ENCODE measurements at places on chromosomes 6 and 20.

GRCh38 chr20:37464611-37465010 is 56.4 kb upstream of the NNAT start:
- no peak for DNase-seq

GRCh38 chr6:1910621-1911407 is 301.1 kb downstream of the FOXC1 start:
- DNase-seq, result no peak

- no peak for DNase-seq
These were observed 141.6 kb upstream of the DTNBP1 start for GRCh38 chr6:15804164-15805154.

DNA sequence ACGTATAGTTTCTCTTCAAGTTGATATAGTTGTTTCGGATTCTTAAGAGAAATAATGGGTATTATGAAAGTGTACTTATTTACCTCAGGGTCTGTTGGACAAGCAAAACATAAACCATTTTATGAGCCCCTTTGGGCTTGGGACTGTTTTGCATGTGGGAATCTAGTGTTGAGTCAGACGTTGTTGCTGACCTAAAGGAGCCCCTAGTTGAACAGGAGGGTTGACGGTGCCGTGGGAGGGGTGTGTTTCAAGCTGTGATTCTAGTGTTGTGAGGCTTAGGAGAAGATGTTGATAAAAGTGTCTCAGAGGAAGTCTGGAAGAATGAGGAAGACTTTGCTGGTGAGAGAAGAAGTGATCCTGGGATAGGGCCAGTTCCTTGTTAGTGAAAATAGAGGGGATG is 140.0 kb downstream of the ARID1B start:
- DNase-seq, result no peak

DNA sequence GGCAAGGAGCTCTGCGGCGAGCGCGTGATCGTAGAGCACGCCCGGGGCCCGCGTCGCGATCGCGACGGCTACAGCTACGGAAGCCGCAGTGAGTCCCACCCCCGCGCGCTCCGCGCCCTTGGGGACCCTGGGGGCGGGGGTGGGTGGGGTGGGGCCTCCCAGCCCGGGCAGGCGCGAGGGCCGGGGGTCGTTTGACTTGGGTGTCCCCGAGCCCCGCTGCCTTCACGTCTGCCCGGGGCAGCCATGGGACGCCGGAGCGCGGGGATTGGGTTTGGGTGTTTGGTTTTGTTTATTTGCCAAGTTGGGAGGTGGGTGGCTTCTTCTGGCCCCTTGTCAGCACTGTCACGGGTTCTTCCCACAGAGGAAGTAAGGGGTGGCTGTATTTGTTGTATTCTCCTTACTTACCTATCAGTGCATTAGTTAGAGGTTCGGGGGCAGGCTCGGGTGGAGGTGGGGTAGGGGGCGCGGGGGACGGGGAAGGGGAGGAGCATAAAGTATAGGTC is 777 bp downstream of the SRSF6 start:
- no peak for DNase-seq

DNA sequence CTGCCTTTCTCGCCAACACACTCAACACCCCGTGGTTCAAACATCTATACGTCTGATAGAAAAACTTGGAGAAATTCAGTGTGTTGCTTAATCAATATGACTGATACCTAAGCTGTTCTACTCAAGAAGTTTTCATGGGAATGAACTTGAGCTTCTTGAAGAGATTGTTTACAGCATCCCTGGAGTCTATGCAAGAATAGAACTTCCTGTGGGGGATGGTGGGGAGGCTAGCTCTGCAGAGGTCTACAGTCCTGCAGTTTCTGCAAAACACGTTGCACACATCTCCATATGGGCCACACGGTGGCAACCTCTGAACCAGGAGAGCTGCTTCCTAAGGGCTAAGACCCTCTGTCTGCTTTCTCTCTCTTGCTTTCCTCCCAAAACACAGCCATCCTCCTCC is 32.7 kb upstream of the FANCE start:
- DNase-seq, result no peak

GRCh38 chr6:160000280-160000704 is 31.4 kb downstream of the IGF2R start:
- DNase-seq, result no peak

DNA sequence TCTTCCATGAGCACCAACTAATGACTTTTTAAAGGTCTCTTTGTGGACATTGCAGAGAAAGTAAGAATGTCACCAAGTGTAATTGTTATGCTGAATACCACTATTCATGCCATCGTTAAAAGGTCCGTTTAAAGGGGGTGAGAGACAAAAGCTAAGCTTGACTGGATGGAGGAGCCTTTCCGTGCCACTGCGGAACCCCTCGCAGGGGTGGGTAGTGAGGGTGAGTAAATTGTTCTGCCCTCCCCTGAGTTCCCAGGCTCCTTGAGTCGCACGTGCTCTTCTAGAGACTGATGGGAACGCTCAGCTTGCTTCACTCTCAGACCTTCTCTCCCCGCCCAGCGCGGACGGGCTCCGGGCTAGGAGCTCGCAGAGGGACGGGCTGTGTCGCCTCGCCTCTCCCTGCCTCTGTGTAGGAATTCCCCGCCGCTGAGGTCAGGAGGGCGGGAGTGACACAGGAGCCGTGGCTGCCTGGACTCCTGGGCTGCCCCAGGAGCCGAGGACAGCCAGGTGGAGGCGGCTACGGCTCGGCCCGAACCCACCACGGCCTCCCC is 314.8 kb upstream of the QKI start:
- DNase-seq, result no peak

DNA sequence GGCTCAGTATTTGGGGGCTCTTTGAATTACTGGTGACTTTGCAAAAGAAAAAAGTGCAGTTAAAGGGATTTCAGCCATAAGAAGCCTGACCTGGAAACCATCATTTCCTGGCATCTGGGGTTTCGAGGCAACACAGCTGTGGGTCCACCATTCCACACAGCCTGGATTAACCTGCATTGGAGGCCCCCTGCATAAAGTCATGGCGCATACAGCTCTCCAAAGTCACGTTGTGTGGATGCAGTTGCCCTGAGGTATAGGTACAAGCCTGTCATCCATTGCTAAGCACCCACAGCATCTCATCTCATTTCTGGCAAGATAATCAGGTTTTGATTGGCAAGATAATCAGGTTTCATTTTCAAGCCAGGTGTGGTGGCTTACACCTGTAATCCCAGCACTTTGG is 54.5 kb upstream of the TAGAP start:
- no peak for DNase-seq

GRCh38 chr6:28607990-28608389 is 82.3 kb downstream of the GPX5 start:
- no peak for DNase-seq

DNA sequence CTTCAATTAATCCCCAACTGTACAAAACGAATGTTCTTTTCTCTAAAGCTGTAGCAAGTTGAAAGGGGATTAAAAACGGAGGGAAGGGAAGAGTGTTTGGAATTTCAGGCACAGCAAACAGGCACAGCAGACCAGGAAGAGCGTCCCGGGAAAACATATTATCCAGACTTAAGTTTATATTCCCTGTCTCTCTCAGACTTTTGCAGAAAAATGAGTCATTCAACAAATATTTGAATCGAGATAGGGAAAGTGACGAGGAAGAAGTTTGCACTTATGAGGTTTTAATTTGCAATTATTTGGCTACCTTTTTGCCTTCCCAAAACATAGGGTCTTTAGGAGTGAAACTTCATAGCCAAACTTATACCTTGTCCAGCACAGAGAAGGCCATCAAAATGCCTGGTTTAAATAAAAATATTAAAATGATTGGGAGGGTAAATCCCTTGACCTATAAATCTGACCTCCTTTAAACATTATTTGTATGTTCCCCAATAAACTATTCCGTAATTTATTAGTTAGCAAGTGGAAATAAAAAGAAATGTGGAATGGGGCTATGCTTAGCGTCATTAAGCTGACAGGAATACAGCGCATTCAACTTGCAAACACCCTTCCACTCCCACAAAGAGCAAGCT is 16.0 kb downstream of the HFE start:
- no peak for DNase-seq

DNA sequence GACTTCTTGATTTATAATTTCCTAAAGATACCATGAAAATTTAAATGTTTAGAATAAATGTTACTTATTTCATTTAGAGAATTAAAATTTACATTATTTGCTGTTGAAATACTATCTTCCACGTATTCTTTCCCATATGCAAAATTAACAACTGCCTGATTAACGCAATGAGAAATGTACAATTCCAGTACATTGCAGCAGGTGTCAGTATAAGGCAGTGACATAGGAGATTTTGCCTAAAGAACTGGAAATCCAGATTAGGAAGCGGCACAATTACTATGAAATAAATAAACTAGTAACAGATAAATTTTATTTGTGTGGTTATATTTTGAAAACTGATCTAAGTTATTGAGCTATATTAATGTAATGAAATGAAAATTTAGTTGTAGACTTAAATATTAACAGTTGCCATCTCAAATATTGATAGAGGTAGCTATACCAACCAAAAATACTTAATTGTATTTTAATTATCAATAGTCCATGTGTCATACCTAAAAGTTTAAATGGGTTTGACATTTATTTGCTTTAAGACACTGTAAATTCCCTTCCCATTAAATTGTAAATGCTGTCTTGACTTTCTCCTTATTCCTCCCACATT is 300.2 kb downstream of the UTRN start:
- DNase-seq, result no peak

DNA sequence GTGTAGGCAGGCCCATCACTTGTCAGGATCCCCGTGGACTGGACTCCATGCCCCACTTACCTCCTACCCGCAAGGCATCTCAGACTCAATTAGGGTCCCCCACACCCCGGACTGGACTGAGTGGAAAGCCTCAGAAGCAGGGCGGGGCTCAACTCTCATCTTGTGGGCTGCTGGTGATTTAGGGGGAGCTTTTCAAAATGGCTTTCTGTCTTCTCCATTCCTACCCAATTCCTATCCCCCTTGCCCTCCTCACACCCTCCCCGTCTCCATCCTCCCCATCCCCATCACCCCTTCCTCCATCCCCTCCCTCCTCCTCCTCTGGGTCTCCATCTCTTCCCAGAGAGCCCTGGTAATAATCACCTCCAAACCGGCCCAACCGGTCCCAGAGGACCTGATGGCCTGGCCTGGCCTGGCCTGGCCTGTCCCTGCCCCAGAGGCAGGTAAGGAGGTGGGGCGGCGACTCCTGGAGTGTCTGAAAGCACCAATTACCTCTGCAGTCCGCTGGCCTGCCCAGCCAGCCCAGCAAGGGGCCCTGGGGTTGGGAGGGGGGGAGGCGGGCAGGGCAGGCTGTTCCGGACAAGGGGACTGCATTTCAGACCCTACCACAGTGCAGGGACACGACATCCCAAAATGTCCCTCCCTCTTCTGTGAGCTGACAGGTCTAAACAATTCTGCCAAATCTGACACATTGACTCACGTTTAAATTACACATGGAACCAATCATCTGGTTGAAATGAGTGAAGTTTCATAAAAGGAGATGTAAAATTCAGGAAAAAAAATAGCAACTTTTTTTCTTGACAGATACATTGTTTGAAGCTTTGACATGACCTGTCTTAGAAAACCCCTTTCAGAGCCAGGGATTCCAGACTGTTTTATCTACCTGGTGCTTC is 24.8 kb downstream of the MAFB start:
- DNase-seq, result no peak

- DNase-seq, result no peak
These were observed 44.9 kb upstream of the JAG1 start for GRCh38 chr20:10718661-10719060.

DNA sequence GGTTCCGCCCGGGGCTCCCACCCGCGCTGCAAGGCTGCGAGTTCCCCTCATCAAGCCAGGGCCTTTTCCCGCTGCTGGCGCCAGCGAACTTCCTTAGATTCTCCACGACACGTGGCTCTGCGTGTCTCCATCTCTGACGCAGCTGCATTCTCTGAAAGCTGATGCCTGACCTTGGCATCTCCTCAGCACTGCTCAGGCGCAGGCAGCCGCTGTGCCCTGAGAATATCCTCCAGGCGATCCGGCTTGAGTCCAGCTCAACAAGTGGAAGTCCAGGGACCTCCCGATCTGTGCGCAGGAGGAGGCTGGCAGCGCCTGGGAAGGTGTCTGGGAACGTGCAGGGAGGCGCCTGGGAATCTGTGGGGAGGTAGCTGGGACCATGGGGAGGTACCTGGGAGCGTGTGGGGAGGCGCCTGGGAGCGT is 171.2 kb upstream of the THBS2 start:
- DNase-seq, result no peak

DNA sequence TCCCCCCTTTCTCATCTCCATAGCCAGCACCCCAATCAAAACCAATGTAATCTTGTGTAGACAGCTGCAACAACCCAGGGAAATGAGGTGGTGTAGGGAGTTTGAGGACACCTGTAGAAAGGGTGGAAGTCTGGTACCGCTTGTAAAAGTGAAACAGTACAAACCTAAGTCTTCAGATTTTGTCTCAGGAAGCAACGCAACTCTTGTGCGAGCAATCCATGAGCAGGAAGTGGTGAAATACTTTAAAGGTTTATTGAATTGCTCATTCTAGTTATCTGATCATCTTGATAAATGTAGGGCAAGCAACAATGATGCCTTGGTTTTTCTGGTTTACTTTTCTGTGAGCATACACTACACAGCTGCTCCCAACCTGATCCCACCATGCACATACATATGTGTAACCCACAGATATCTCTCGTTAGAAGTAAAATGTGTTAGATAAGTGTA is 71.1 kb upstream of the THEMIS start:
- peak; percentile 24 for DNase-seq

GRCh38 chr6:156175433-156175832 is 601.7 kb upstream of the ARID1B start:
- DNase-seq, result no peak

GRCh38 chr6:151293688-151294016 is 53.9 kb downstream of the AKAP12 start:
- no peak for DNase-seq

DNA sequence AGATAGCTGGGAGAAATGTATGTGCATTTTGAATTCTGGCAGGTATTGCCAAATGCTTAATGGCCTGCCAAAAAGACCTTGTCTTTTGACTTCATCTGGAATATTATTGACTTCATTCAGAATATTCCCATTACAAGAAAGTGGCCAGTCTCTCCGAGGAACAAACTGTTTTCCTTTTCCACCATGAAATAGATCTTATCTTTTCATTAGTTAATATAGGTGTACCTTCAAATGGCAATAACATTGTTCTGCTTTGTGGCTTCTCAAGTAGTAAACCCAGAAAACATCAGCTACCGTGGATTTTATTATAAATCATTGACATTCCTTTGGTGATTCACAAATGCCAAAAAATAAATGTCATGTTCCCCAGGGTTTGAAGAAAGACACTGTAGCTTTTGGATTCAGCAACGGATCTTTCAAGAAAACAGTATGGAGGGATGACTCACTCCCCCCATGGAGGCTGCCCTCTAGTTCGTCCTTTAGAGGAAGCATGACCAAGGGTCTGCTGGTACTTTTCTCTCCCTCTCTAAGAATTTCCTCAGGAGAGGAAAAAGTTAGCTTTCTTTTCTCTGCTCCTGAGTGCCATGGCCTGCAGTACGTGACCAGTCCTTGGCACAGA is 1.1 kb upstream of the RNF182 start:
- no peak for DNase-seq

All from activated T-cell treated with anti-CD3 and anti-CD28 coated beads for 48 hours (primary cell).